Uterus (tissue), 4 donors: ENCODE measurements at places on chromosomes 5 and 9. TPM values are rescaled to one million over a fixed set of nuclear protein-coding genes. Genes with fewer than 3 reads are reported as not detected.

DNA sequence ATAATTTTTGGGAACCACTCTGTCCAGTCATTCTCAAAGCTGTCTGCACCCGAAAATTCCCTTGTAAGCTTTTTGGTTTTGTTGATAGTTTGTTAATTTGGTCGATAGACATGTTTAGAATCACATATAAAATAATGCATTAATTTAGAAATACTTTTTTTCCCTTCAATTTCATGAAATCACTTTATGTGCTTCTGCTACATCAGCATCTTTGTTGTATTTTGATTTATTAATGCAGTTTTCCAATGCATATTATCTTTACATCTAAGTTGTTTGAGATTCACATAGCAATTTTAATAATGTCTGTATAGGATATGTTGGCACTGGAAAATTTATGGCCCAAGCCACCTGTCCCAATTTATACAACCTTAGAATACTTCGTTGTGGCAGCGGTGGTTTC is 60.6 kb upstream of the SV2C start:
- no peak for DNase-seq

- DNase-seq = no peak
Observed at GRCh38 chr5:181131514-181131913, 545 bp upstream of the OR2V1 start.

DNA sequence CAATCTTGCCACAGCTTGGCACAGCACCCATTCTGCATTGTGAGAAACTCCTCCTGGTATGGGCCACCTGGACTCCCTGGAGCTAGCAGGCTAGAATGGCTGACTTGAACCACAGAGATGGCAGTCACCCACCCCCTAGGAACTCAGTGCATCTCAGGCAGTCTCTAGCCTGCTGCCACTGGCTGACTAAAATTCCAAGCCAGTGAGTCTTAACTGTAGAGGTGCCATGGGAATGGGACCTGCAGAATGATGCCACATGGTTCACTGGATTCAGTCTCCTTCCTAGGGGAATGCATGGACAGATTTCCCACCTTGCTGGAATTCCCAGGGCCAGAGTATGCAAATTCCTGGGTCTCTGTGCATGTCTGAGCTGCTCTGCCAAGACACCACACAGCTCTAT is 382.9 kb downstream of the MAN2A1 start:
- DNase-seq = no peak

RETREG1 gene
- 12.5 TPM for total RNA-seq

ATP6V0E1 gene
- total RNA-seq = 75.6 TPM

SPINK13 gene
- not detected for total RNA-seq

GRCh38 chr5:39440958-39441624 is 16.3 kb upstream of the DAB2 start:
- no peak for DNase-seq

DNA sequence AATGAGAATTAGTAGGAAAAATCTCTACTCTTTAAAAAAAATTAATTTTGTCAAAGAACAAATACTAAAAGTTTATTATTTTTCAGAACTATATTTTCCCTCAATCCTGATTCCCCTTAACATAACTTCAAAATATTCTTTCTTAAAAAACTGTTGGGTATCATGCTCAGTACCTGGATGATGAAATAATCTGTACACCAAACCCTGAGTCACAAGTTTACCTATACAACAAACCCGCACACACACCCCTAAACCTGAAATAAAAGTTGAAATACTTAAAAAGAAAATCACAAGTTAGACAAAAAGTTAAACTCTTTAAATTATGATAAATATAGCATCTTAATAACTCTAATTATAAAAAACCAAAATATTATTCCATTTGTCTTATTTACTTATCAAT is 812.3 kb downstream of the MAT2B start:
- no peak for DNase-seq

DNA sequence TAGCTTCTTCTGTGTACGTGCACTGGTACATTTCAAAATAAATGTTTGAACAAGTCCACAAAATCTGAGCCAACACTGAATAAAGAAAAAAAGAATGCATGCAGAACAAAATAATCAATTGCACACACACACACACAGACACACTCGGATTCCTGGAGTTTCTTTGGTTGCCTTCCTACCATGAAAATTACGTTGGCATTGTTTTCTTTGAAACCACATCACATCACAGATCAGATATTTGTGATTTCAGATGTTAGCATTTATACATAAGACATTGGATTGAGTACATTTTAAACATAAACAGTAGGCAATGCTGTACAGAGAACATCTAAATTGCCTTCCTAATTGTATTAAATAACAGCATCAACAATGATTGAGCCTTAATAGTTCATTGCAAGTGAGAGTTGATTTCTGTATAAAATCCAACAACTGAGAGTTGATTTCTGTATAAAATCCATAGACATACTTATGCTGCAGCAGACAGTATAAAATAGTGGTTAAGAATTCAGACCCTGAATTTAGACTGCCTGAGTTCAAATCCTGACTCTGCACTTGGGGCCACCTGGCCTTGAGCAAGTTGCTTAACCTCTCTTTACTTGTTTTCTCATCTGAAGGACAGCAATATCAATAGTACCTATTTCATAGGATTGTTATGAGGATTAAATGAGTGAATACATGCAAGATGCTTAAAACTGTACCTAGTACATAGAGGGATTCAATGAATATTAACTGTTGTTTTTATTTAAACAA is 101.7 kb upstream of the IFNE start:
- DNase-seq = no peak

DNA sequence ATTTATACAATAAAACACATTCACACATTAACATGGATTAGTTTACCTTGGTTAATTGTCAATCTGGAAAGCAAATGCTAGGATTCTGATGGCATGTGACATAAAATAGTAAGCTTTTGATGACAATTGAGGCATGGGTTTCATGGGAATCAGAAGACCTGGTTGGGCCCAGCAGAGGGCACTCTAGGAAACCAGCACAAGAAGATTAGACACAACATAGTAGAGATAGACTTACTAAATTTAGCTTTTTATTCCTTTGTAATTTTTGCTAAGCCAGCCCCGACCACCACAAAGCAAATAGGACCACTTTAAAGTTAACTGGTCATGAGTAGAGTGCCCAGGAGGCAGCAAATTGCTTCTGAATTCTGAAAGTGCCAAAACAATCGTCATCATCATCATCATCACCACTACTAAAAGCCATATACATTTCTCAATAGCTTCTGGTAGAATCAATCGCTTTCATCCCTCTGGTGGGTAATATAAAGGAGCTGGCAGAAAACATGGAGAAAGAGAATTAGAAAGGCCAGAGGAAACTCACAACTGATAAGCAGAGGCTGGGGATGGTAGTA is 163.2 kb downstream of the ARRDC3 start:
- no peak for DNase-seq

- no peak for DNase-seq
Observed at GRCh38 chr5:179505636-179506261, 44.6 kb upstream of the RUFY1 start.

GRCh38 chr9:126915846-126916543 is 1.4 kb downstream of the RALGPS1 start:
- DNase-seq = no peak

FAM120A gene
- total RNA-seq = 109 TPM

PCDHA12 gene
- total RNA-seq = 9.4 TPM

DNA sequence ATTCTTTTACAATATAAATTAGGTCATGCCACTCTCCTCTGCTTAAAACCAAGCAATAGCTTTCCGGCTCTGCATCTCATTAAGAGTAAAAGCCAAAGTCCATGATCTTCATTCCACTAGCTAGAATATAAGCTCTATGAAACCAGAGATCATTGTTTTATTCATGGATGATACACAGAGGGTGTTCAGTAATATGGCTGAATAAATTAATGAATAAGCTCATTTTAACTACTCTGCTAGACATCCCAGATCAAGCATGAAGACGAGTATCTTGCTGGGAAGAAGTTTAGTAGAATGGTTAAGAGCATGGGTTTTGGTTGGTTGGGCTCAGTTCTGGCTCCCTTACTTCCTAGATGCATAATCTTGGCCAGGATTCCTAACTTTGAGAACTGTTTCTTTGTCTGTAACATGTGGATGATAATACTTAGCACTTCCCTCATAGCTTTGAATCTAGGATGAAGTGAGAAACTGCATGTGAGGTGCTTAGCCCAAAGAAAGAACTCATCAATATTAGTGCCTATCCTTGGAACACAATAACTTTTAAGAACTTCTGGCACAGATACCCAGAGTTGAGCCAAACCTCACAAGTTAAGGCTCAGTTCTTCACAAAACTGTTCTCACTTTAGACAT is 106.8 kb downstream of the MSX2 start:
- DNase-seq = no peak

DNA sequence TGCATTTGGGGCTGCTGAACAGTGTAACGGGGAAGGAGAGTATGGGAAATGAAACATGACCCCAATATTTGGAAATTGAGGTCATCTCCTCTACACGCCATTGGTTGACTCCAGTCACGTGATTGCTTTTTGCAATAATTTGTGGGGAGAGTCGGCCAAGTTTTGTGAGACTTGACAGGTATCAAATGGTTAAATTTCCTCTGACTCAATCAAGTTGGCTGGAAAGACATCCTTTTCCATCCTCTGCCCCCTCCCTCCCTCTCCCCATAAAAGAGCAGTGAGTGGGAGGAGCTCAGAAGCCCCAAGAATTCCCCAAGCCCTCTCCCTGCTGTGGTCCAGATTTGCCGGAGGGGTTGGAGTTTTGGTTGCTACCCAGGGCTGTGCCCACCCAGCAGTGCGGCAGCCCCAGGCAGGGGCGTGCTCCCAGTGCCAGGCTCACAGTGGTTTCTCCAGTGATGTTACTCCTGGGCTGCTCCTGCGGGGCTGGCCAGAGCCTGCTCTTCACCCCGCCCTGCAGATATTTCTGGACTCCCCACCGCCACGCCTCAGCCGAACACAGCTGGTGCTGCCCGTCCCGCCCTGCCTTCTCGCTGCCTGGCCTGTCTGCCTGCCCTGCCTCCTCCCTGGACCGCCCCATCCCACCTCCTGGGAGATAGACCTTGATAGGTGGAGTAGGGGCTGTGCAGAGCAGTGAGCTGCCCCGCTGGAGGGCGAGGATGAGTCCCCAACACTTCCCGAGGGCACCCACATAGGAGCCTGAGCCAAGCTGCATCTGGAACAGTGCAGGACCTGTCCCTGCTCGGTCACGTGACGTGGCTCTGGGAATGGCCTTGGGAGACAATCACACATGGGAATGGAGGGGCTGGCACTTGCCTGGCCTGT is 3.4 kb downstream of the COL5A1 start:
- peak; percentile 95 for DNase-seq

DNA sequence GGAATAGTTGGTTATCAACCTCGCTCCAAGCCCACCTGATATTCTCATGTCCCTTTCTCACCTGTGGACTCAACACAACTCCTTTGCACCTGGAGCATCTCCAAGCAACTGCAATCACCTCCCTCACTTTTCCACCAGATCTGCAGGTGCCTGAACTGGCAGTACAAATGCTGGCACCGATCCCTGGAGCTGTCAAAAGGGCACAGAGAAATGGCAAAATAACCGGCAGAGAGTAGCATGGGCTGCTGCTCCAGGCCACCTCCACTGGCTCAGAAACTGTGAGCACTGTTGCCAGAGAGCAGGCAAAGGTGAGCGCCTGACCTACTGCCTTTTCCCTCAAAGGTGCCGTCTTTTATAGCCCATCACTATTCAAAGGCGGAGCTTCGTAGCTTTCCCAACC is 14.7 kb downstream of the EQTN start:
- no peak for DNase-seq

- no peak for DNase-seq
Observed at GRCh38 chr9:6218099-6218502, 2.5 kb downstream of the IL33 start.

GRCh38 chr5:54862036-54862435 is 123.4 kb downstream of the ESM1 start:
- DNase-seq = no peak

DNA sequence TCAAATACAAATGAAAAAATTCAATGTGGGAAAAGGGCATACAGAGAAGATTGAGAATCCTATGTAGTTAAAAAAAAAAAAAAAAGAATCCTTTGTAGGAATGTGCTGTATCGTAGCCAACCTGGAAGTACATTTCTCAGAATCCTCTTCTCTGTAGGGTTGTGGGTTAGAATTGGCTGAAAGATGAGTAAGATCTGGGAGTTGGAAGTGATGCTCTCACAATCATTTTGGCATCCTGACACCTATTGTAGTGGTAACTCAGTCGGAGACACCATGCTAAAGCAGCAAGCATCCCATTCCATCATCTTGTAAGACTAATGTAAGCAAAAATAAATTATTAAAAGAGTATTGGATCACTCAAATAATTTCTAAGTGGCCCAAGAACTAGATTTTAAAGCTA is 30.6 kb downstream of the MRPL22 start:
- DNase-seq = no peak

SLCO4C1 gene
- not detected for total RNA-seq

LCN12 gene
- 43.2 TPM for total RNA-seq

DNA sequence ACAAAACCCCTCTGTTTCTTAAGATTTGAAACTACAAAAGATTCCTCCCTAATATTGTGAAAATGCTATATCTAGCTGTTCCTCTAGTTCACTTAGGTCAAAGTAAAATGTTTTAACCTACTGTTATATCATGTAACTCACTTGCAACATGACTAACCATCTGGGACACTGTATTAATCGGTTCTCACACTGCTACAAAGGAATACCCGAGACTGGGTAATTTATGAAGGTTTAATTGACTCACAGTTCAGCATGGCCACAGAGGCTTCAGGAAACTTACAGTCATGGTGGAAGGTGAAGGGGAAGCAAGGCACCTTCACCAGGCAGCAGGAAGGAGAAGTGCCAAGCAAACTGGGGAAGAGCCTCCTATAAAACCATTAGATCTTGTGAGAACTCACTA is 34.7 kb downstream of the DIMT1 start:
- no peak for DNase-seq

GRCh38 chr5:96930058-96930457 is 5.8 kb upstream of the LNPEP start:
- DNase-seq = no peak

PCDH12 gene
- total RNA-seq = 4.3 TPM

DNA sequence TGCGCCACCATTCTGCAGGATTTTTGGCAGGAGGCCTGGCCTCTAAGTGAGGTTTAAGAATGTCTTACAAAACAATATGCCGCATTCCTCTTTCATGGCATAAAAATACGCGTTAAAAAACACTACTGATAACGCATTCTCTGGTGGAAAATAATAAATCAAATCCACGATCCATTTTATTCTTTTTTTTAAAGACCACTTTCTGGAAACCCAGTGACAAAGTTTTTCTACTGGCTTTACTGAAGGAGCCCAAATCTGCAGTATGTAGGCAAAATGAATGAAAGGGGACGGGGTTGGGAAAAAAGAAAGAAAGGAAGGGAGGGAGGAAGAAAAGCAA is 2.0 kb downstream of the SV2C start:
- no peak for DNase-seq

TTC1 gene
- 43.5 TPM for total RNA-seq
